ENCODE measurements at places on chromosomes 1 and 21.

- DNase-seq = no peak
Measured at GRCh38 chr1:205519541-205520131, 15.2 kb downstream of the CDK18 start.

GRCh38 chr1:209885403-209886218, 52.4 kb upstream of the SYT14 start:
- no peak for DNase-seq

GRCh38 chr1:65606426-65606825, 186.0 kb downstream of the LEPR start:
- DNase-seq = no peak

- DNase-seq = no peak
Measured at GRCh38 chr21:45039317-45040156, 34.8 kb upstream of the ADARB1 start.

DNA sequence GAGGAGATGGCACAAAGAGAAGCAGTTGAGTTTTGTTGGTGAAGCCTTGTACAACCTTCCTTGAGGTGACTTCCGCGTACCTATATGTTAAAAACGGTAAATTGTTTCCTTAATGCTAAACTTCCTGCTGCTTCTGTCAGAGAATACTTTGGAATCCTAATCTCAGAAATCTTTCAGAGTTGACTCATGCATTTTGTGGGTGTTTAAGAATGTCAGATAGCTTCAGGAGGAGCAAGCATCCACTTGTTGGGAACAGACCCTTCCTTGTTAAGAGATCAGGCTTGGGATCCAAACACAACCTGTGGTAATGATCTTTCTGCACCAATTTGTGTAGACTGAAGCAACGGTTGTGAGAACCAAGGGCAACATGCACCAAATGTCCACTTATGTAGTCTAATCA, 29.5 kb downstream of the AK4 start:
- DNase-seq = no peak
